ENCODE measurements at places on chromosomes 16 and 17.

GRCh38 chr16:88504489-88505404 is 51.7 kb downstream of the ZFPM1 start:
- no peak for DNase-seq

- no peak for DNase-seq
Observed at GRCh38 chr16:87324411-87325275, 7.5 kb upstream of the C16orf95 start.

GRCh38 chr16:56988161-56988947 is 1.0 kb upstream of the NLRC5 start:
- DNase-seq: no peak

- DNase-seq: no peak
Observed at GRCh38 chr16:78916928-78917545, 683.5 kb downstream of the MAF start.

GRCh38 chr17:73389411-73389810 is 77.6 kb upstream of the CDC42EP4 start:
- no peak for DNase-seq

GRCh38 chr16:30677931-30678585 is 19.8 kb downstream of the FBRS start:
- DNase-seq: no peak

DNA sequence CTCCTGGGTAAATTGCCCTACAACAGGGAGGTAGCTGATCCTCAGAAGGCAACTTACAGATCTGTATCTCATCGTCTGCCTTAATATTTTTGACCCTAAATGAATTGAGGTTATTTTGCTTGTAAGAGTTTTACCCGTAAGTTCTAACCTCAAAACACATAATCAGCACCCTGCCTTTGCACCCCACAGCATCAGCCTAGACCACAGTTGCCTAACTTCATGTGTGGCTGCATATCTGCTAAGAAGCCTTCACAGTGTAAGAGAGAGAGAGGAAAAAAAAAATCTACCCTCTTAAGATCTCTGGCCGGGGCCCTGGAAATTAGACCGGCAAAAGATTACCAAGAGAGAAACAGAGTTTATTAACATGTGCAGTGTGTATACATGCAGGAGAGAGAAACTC is 76.9 kb downstream of the ARHGAP44 start:
- no peak for DNase-seq

GRCh38 chr17:52524096-52524637 is 365.7 kb upstream of the CA10 start:
- no peak for DNase-seq

DNA sequence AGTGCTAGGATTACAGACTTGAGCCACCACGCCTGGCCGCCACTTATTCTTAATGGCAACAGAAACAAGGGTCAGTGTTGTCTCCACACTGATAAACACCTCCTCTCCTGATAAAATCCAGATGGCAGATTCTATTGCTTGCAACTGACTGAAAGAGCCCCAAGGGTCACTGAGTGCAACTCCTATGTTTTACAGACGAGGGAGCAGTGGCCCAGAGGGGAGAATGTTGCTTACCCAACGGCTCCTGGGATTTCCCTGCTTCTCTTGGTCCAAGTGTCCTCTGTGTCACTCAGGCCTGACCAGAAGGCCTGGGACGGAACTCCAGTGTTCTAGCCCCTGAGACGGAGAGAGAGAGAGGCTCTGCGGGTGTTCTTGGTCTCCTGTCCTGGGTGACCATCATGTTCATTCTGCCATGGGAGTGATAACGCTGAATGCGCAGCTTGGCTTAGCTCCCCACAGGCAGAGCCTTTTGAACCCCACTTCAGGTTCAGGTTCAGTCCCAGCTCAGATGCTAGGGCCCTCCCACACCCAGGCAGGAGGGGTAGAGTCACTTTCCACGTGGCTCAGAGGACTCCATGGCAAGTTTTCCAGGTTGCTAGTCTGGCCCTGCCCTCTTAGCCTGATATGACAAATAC is 77.3 kb upstream of the NLRP1 start:
- DNase-seq: no peak

DNA sequence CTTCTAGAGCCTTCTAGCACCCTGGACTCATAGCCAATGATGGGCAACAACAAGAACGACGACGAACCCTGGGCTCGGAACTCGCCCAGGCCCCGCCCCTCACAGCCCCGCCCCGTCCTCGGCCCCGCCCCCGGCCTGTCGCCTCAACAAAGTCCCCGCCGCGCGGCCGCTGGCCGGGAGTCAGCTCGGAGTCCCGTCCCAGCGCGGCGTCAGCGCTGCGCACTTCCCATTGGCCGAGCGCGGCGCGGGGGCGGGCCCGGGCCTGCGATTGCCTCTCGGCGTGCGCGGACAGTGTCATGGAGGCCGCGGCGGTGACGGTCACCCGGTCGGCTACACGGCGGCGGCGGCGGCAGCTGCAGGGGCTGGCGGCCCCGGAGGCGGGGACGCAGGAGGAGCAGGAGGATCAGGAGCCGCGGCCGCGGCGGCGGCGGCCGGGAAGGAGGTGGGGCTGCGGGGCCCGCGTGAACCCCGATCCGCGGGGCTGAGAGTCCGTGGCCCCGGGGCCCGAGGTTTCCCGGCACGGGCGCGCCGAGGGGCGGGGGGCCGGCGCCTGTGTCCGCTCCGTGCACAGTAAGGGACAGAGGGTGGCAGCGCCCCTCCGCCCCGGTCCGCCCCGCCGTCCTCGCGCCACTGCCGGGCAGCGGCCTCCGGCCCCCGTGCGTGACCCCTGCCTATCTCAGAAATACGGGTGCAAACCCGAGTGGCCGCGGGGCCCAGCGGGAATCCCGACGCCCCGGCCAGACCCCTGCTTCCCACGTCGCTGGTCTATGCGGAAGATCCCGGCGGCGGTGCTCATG is at the start of gene ENGASE:
Gene ENGASE, plus strand, starts transcription at position 176 of the 797 bp plus-strand sequence. Its CDS starts 121 bp downstream, at position 297.
- peak; percentile 76 for DNase-seq

- DNase-seq: no peak
Observed at GRCh38 chr16:86355531-86355930, 154.8 kb upstream of the FOXF1 start.

GRCh38 chr17:64057701-64058263 is 37.3 kb upstream of the ICAM2 start:
- DNase-seq: no peak

GRCh38 chr16:11742093-11742535 is 543 bp downstream of the TXNDC11 start:
- peak; percentile 39 for DNase-seq

- no peak for DNase-seq
Observed at GRCh38 chr17:29390851-29391631, 878 bp downstream of the TAOK1 start.

DNA sequence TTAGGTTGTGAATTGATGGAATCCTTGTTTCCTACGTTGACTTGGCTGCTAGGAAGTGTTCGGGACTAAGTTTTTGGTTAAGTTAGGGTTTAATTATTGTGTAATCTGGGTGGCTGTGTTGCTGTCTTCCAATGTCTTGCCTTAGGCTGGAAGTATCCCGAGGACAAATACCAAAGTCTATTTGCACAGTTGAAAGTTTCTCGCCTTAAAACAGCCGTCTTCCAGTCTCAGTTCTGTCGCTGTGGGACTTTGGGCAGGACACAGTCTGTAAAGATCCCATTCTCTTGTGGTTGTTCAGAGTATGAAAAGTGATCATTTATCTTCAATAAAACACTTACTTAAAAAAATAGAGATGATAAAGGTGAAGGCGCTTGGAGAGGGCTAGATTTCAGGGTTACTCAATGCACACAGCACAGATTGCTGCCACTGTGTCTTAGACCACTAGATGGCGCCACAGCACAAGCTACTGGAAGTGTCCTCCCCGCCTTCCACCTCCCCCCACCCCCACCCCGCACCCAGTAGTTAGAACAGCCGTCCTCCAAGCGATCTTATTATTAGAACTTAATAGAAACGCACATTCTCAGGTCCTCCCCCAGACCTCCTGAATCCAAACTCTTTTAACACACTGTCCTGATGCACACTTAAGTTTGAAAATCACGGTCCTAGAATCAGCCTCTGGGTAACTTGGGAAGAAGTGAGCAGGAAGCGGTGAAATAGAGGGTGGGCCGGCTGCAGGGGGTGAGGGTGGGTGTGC is 45.8 kb downstream of the AKAP1 start:
- DNase-seq: peak; percentile 82

DNA sequence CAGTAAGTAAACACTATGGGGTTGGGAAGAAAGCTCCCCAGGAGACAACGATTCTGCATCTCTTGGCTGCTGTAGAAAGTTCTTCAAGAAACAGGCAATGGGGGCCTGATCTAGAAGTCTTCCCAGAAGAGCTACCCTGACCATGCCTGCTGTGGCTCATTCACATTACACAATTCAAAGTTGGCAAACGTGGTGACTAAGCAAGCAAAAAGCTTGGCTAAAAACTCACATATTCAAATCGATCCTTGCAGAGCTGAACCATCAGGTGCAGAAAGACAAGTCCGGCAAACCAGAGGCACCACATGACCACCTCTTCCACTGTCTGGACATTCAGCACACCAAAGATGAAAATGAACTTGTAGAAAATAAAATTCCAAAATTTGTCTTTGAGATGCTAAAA is 16.1 kb downstream of the AMFR start:
- DNase-seq: no peak

- DNase-seq: no peak
Observed at GRCh38 chr17:29193146-29193545, 12.9 kb upstream of the MYO18A start.

GRCh38 chr17:40124279-40125141 is 2.7 kb downstream of the MSL1 start:
- no peak for DNase-seq

DNA sequence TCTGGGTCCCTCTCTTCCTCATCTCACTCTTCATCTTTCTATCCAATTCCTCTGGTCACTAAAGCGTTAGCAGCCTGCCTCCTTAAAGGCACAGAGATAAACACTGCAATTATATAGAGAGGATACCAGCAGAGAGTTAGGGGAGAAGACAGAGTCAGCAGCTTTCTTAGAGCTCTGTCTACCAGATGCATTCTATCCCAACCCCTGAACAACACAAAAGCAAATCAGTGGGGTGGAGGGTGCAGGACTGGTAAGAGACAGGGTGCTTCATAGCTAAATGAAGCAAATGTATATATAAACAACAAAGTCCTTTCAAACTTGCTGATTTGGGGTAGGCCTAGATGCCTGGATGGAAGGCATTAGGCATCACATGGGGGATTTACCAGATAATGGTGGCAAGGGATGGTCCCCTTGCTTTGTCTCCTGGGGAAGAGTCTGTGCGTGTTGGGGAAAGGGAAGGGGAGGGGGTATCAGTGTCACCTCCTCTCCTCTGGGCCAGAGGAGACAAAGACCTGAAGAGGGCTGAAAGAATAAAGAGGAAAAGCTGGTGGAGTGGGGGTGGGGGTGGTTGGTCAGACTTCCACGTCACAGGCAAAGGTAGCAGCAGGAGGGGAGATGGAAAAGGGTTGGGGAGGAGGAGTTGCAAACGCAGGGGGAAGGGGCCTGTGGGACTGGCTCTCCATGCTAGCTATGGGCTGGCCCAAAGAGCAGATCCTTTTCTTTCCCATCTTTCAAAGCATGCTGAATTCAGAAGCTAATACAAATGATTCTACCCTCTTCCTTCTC is 12.0 kb downstream of the HOXB4 start:
- no peak for DNase-seq

DNA sequence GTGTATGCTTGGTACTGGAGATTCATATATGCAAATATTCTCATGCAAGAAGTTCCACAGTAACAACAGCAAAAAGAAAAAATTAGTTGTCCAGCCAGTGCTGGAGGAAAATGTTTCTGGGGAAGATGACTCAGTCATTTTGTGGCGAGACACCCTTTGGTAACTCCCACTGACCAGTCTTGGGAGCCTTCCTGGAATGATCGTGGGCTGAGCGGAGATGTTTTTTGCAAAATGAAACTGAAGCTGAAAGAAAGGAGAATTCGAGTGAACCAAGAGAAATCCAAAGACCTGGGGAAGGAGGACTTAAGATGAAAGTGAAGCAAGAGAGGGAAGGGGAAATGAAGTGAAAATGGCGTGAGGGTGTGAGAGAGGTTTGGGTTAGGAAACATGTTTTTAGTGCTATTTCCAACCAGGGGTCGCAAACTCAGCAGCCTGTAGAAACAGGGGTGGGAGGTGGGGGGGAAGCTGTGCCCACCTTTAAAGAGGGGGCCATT is 5.2 kb downstream of the ITPRIPL2 start:
- DNase-seq: peak; percentile 34

DNA sequence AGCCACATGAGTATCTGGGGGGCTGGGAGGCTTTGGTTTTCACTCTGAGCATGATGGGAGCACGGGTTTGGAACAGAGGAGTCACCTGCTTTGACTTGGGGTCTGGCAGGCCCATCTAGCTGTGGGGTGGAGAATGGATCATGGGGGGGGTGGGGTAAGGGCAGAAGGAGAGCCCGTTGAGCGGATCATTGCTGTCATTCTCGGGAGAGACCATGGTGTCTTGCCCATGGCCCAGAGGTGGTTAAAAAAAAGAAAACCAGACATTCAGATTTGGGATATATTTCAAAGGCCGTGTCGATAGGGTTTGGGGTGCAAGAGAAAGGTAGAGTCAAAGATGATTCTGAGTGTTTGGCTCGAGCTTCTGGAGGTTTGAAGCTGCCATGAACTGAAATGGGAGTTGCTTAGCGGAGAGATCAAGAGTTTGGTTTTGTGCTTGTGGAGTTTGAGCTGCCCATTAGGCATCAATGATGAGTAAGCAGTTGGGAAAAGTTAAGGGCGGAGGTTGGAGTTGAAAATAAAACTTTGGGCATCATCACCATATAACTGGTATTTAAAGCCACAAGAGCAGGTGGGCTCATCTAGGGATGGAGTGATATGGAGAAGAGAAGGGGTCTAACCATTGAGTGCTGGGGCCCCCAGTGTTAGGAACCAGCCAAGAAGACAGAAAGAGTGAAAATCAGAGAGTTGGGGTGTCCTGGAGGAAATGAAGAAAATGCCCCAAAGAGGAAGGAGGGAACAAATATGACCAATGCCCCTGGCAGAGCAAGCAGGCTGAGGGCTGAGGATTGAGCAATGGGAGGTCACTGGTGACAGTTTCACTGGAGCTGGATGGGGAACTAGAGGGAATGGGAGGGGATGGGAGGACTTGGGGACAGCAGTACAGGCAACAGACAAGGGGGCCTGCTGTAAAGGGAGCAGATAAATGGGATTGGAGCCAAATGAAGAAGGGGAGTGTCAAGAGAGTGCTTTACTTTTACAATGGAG is 1.9 kb downstream of the NOD2 start:
- DNase-seq: no peak

DNA sequence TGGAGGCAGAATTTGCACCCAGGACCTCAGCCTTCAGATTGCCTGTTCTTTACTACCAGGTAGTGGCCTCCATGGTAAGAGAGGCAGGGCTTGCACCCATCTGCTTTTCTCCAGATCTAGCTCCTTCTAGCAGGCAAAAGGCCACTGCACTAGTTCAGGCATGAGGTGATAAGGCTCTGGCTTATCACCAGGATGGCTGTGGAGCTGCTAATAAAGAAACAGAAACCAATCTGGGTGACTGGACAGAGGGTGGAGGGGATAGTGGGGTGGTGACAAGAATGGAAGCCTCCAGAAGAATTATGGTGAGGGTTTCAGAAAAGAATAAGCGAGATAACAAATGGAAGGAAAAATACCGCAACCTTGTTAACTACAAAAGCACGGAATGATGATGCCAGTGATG is 15.5 kb upstream of the SUPT4H1 start:
- DNase-seq: no peak

- DNase-seq: no peak
Observed at GRCh38 chr16:82260212-82260795, 90.3 kb upstream of the MPHOSPH6 start.

Measured in stimulated activated CD4-positive, alpha-beta T cell treated with anti-CD3 and anti-CD28 coated beads, Interleukin-12 subunit alpha, Interleukin-12 subunit beta, amount 100 ng/mL, for 24 hours (primary cell).